ENCODE measurements at places on chromosomes 6 and 20.

DNA sequence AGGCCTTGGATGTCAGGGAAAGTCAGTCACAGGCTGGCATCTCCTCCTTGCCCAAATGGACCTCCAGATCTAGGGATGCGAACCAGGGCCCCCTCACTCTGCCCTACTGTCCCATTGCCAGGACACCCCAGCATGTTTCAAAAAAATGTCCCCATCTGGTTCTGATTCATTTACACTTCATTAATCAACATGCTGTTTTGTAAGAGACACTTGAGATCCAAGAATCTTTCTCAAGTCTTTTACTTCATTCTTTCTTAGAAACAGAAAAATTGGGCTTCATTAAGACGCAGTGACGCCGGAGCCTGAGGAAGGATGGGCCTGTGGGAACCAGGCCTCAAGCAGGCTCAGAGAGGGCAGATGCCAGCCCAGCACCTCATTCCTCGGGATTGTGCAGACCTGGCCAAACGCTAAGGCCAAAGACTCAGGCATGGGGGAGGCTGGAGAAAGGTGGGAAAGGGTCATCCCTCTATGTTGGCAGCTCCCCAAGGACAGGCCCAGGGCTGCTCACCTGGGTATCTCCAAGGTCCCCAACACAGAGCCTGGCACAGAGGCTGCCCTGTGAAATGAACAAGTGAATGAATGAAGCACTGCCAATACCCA is 3.8 kb downstream of the RSPO4 start:
- DNase-seq: no peak

DNA sequence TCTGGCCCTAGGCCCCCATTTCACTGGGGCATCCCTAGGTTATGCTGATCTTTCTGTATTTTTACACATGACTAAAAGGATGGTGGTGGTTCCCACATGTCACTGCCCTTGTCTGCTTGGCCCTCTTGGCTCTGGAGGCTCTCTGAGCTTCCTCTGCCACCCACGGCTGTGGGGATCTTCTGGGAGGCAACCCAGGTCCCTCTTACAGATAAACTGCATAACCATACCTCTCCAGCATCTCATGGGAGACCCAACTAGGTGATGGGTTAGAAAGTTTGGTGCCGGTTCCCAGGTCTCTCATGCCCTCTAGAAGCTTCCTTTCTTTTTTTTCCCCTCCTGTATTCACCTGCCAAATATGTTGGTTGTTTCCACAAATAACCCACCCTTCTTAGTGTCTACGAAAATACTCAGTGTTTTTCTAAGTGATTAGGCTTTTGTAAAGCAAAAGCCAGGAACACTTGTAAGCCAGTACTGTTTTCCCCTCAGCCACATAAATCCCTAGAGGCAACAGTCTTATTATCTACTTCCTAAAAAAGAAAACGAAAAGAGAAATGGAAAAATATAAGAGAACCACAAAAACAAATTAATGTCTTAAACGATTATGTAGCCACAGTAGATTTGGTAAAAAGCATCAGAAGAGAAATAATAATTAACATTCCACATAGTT is 71.7 kb upstream of the SMLR1 start:
- DNase-seq: no peak

DNA sequence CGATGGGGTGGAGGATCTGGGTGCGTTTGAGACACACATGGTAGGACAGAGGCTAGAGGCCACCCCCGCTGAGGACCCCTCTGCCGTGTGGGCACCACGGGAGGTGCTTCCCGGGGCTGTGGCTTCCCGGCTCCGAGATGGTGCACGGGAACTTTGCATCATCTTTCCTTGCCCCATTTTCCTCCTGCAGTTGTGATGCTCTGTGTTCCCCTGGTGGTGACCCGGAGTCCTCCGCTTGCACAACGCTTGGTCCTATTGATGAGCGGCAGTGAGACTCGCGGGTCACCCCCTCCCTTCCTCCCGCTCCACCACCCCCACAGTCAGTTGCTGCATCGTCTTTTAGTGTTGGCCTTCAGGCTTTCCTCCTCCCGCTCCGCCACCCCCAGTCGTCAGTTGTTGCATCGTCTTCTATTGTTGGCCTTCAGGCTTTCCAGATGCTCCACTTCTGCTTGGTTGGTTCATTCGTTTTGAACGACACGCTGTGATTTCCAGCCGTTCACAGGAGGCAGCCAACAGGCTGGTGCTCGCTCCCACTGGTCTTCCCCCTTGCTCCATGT is 37.3 kb downstream of the PYGB start:
- DNase-seq: no peak

- no peak for DNase-seq
Measured at GRCh38 chr6:106039897-106040592, 46.1 kb upstream of the PRDM1 start.

GRCh38 chr20:46990596-46991104 is 96.0 kb downstream of the EYA2 start:
- no peak for DNase-seq

DNA sequence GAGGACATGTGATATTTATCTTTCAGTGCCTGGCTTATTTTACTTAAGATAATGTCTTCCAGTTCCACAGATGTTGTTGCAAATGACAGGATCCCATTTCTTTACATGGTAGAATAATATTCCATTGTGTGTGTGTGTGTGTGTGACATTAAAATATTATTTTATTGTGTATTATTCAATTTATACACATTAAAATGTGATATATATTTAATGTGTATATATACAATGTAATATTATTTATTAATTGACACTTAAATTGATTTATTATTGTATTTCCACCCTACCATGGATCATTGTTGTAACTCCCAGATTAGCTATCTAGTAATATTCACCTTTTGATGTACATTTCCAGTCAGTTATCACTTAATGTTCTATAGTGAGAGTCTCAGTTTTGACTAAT is 1422.5 kb upstream of the ADGRB3 start:
- no peak for DNase-seq

DNA sequence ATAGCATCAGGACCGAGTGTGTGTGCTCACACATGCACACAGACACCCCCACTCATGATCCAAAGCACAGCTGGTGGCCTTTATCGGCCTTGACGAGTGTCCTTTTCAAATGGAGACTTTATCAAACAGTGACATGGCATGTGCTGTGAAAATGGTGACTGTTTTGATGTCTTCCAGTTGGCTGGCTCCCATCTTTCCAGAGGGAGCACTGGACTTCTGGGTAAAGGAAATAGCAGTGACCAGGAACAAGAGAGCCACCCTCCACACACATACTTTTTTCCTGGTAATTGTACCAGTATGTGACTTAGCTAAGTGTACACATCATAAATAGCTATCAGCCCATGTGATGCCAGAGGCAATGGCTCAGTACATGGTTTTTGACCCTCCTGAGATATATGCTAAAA is 52.7 kb downstream of the ZDHHC14 start:
- no peak for DNase-seq

DNA sequence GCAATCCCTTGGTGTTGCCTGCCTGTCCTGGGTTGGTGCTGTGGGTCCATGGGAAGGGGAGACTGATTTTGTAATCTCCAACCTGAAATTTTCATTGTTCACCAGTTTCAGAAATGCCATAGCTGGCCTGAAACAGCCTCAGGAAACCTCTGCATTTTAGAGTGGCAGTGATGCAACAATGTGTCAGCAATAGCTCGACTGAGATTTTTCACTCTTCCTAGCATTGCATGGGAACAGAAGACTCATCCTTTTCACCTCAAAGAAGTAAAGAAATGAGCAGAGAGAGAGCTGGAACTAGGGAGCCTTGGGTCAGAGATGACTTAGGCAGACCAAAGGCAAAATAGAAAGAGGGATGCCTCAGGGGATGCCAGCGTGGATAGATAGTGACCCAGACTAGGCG is 23.7 kb upstream of the TMEM14A start:
- DNase-seq: no peak

GRCh38 chr6:70506321-70506720 is 60.4 kb upstream of the SDHAF4 start:
- DNase-seq: no peak

- no peak for DNase-seq
Measured at GRCh38 chr6:5469101-5469846, 208.0 kb downstream of the FARS2 start.

GRCh38 chr20:17580895-17581294 is 11.0 kb downstream of the DSTN start:
- DNase-seq: no peak

GRCh38 chr6:168636147-168637004 is 195.4 kb downstream of the SMOC2 start:
- no peak for DNase-seq

GRCh38 chr6:137145421-137145820 is 28.0 kb downstream of the IL22RA2 start:
- no peak for DNase-seq

- DNase-seq: no peak
Measured at GRCh38 chr6:99993533-99994251, at the start of gene MCHR2. Gene MCHR2 (minus strand): TSS chr6:99994223. CDS start chr6:99956147, 38,076 bp downstream.

DNA sequence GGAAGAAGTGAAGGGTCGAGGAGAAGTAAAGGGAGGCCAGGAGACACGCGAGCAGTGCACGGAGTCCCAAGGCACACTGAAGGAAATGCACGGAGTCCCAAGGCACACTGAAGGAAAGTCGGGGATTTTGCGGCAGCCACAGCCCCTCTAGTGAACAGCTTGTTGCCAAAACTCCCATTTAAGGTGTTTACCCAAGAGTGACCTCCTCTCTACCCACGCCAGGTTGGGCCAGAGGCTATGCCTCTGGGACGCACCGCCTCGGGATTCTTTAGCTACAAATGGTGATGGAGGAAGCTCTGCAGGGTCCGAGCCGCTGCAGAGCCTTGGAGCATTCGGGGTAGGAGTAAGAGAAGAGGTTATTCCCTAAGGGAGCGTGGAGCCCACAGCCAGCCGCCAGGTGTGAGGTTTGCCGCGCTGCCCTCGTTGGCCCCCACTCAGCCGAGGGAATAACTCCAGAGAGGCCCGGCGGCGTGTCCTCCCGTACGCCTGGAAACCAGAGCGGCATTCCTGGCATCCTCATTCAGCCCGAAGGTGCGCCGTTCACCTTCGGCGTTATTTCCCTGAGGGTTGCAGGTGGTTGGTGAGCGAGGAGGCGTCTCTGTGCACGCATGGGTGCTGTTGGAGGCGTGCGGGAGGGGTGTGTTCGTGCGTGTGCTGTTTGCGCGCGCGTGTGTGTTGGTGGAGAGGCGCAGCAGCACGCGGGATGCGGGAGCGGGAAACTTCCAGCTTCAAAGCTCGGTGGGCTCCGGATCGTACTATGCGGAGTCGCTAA is 3.4 kb upstream of the MAFB start:
- DNase-seq: no peak

DNA sequence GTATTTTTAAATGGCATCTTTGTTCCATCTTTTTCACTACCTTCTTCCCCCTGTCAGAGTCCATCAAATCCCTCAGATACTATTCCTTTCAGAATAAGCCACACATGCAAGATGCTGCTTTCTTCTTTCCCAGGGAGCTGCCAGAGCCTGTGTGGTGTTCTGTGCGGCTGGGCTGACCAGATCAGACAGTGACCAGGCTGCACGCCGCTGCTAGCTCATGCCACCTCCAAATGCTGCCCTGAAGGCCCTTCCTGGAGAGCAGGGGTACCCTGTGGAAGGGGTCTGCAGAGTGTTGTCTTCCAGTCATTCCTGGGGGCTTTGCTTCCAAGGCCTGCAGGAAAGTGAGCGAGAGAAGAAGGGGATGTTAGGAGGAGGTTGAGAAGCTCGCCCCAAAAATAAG is 179.1 kb upstream of the SUPT3H start:
- DNase-seq: no peak

DNA sequence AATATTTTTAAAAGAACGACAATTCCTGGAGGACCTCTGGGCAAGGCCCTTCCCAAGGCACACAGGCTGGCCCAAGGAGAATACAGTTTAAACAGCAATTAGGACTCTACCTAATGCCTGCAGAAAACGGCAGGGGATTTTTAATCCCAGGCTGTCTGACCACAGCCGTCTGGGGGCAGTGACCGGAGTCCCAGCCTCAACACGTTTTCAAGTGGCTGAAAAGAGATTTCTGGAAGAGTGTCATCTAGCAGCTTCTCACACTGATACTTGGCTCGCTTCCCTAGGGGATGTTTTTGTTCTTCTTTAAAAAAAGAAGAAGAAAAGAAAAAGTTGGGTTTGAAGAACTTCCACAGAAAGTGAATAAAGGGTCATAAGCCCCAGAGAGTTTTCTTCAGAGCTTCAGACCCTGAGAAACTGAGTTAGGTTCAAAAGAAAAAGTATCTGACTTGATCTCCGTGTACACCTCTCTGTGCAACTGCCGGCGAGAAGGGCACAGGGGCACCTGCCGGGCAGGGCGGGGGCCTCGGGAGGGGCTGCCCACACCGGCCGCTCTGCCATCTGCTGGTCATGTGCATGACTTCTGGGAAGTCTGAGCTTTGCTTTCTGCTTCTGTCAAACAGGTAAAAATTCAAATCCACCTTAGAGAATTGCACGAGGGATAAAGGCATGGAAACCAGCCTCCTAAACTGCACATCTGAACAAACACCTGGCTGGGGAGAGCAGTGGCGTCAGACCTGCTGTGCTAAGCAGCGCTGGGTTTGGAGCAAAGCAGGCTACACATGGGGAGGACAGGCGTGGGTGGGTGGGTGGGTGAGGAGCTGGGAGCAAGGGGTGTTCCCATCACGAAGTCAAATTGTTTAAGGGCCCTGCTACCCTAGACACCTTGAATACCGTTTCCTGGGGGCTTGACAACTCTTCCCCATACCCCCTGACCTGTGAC is 33.0 kb downstream of the RRBP1 start:
- DNase-seq: no peak

GRCh38 chr6:24606200-24606930 is 39.6 kb downstream of the KIAA0319 start:
- DNase-seq: no peak

GRCh38 chr20:62769346-62770071 is 26.8 kb upstream of the MRGBP start:
- DNase-seq: no peak

GRCh38 chr6:139982195-139982594 is 607.7 kb upstream of the CITED2 start:
- DNase-seq: no peak

- no peak for DNase-seq
Measured at GRCh38 chr20:62726276-62726675, 17.6 kb downstream of the NTSR1 start.

GRCh38 chr6:128526152-128526914 is 5.9 kb upstream of the PTPRK start:
- no peak for DNase-seq

DNA sequence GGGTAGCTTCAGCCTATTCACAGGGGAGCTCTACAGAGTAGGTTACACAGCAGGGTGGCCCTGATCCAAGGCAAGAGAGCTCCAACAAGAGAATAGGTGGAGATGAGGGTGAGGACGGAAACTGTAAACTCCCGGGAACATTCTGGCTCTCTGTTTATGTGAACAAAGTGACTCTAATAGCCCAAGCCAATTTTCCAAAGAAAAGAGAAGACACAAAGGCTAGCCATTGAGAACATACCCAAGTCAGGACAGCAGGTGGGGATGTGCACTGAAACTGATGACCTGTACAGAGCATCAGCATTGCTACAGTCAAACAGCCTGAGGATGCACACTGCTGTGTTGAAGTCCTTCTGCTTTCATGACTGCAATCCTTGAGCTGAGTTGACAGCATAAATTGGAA is 136.0 kb upstream of the TOP1 start:
- no peak for DNase-seq

All from effector memory CD4-positive, alpha-beta T cell (primary cell).